Muscle of leg (tissue), 16 donors: ENCODE measurements at places on chromosomes 11 and 22. TPM values are rescaled to one million over a fixed set of nuclear protein-coding genes. Genes with fewer than 3 reads are reported as not detected.

Gene FGF3
- polyA plus RNA-seq: not detected

Gene RAG2
- not detected for polyA plus RNA-seq

Gene SLC7A4
- 0.49 TPM for polyA plus RNA-seq

Gene TENM4
- 6.8 TPM for polyA plus RNA-seq

Gene ANO9
- polyA plus RNA-seq: 5.6 TPM

Gene PATE4
- polyA plus RNA-seq: 0.12 TPM

Gene GNG3
- 0.41 TPM for polyA plus RNA-seq

Gene DAGLA
- 5.2 TPM for polyA plus RNA-seq

Gene AIFM3
- polyA plus RNA-seq: 0.48 TPM

Gene MMP12
- not detected for polyA plus RNA-seq

Gene SPTBN2
- 8.6 TPM for polyA plus RNA-seq

Gene FOLH1
- polyA plus RNA-seq: 2.6 TPM

Gene RIBC2
- 3.2 TPM for polyA plus RNA-seq

Gene OR52N1
- polyA plus RNA-seq: not detected

Gene ADM2
- polyA plus RNA-seq: 0.65 TPM

Gene GRM5
- not detected for polyA plus RNA-seq

Gene FGF4
- polyA plus RNA-seq: 10.5 TPM

Gene MCM5
- polyA plus RNA-seq: 37.9 TPM

Gene CPT1B
- polyA plus RNA-seq: 42.4 TPM

Gene CFAP68
- polyA plus RNA-seq: 20.4 TPM

Gene DDI1
- polyA plus RNA-seq: not detected

Gene CLDN5
- 71.2 TPM for polyA plus RNA-seq

Gene SLCO2B1
- polyA plus RNA-seq: 12.7 TPM

Gene RANBP1
- 116 TPM for polyA plus RNA-seq

Gene DEFB131B
- not detected for polyA plus RNA-seq

Gene SLC29A2
- polyA plus RNA-seq: 35.4 TPM

Gene MS4A15
- not detected for polyA plus RNA-seq

Gene ACRV1
- polyA plus RNA-seq: 0.78 TPM
